ENCODE measurements at places on chromosomes 16 and 17.

GRCh38 chr16:84787263-84787622 lies 32.5 kb upstream of the CRISPLD2 start:
- DNase-seq: no peak

GRCh38 chr17:73030501-73030921 lies 62.0 kb downstream of the SLC39A11 start:
- peak; percentile 16 for DNase-seq

GRCh38 chr17:42784409-42784808 lies 4.0 kb downstream of the WNK4 start:
- no peak for DNase-seq

DNA sequence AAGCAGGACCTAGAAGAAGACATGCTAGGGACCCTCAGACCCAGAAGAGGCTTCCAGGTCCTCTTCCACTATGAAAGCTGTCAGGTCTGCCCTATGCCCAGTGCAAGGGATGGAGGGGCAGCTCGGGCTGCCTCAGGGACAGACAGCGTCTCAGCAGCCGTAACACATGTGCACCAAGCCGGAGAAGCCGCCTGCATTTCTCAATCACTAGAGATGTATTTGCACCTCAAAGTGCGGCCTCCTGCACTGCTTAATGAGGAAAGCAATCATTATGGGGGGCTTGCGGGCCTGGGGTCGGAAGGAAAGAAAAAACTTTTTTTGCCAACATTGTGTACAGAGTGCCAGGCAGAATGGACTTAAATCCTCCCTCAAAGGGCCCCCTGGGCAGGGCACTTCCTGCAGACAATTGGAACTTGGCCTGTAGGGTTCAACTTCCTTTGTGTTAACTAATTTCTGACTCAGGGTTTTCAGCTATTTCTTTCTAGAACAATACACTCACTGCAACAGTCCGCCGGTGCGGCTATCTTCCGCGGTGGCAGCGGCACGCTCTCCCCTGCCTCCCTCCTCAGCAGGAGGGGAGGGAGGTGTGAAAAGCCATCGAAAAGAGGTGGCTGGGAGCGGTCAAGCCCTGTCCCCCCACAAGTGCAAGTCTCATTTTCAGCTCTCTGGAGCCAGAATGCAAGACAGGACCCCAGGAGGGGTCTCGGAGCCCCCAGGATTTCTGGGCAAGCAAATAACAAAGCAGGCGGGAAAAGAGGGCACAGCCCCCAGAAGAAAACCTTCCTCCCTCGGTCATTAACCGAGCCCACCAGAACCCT lies 101.2 kb downstream of the ZNF423 start:
- peak; percentile 6 for DNase-seq

DNA sequence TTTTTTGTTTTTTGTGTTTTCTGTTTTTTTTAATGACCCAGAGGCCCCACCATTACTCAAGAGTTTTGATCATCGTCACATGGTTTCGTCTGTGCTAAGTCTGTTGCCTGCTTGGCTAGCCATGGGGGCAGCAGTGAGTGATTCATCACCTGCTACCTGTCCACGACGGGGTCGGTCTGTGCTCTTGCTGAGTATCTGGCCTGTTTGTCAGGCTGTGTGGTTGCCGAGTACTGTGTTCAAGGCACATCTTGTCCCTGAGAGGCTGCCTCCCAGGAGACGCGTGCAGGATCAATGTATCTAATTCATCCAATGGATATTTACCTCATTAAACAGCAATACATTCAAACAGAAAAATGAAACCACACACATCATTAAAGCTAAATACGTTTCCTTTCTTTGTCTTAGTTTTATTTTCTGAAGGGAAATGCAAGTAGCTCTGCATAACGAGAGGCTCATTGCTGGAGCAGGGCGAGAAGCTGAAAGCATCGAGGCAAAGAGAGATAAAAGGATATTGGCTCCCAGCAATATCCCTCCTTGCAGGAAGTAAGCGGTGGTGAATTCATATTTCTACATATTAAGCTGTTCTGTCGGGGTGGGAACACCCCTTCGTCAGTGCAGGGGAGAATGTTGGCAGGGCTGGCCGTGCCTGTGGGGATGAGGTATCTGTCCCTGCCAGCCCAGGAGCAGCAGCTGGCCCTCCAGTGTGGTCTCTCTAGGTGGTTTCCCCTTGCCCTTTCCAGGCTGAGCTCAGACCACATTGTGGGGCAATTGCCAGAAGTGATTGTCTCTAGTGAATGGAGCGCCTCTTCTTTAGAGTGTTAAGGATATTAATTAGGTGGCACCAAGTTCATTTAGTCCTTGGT lies 166.2 kb upstream of the ASIC2 start:
- DNase-seq: no peak

Measured in fibroblast of lung (primary cell).